ENCODE measurements at places on chromosomes 4 and X.

DNA sequence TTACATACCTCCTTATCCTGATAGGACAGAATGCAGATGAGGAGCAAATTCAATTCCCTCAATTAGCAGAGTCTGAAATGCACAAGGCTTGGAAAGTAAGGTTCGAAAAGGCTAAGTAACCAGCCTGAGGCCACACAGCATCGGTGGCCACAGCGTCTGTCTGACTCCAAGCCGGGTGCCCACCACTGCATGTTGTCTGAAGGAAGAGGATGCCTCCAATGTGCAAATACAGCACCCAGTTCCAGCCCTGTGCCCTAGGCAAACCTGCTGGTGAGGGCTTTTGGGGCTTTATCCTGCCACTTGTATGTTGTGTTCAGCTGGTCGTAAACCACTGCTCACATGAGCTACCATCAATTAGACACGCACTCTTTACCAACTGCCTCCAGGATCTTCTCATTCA, 48.6 kb upstream of the PPP2R2C start:
- no peak for DNase-seq

- DNase-seq: no peak
Measured at GRCh38 chr4:109298279-109299010, 4.0 kb downstream of the COL25A1 start.

GRCh38 chr4:108646706-108647105, 3.7 kb upstream of the OSTC start:
- DNase-seq: no peak

GRCh38 chrX:133676344-133677122, 261.2 kb upstream of the GPC4 start:
- no peak for DNase-seq

DNA sequence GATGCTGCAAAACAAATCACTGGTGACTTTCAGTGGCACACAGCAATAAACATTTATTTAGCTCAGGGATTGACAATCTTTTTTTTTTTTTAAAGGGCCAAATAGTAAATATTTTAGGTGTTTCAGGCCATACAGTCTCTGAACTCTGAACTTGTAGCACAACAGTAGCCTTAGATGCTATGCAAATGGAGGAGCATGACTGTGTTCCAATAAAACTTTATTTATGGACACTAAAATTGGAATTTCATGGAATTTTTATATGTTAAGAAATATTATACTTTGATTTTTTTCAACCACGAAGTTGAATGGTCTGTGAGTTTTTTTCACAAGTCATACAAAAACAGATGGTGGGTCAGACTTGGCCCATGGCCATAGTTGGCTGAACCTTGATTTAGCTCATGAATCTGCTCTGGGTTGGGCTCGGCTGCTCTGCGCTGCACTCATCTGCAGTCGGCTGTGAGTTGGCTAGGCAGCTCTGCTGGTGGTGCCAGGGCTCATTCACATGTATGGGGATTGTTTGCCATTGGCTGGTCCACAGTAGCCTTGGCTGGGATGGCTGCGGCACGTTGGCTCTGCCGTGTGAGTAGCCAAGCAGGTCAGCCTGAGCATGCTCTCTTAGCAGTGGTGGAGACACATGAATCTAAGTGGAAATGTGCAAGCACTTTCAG, 231.7 kb upstream of the PGRMC2 start:
- DNase-seq: no peak

DNA sequence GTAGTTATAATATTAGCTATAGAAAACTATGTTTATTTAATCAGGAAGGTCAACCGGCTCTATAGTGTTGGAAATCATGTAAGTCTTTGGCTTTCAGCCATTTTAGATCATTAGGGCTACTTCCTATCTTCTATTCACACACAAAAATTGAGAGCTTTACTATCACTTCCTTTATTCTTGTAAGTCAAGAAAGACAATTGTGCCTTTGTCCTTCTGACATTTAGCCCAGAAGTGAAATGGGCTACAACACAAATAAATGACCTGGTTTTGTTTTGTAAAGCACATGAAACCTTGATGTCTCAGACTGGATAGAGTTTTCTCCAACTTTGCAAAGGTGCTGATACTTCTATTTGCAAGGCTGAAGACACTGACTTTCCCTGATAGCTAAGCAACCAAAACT, 122.4 kb upstream of the ACSL4 start:
- DNase-seq: no peak

DNA sequence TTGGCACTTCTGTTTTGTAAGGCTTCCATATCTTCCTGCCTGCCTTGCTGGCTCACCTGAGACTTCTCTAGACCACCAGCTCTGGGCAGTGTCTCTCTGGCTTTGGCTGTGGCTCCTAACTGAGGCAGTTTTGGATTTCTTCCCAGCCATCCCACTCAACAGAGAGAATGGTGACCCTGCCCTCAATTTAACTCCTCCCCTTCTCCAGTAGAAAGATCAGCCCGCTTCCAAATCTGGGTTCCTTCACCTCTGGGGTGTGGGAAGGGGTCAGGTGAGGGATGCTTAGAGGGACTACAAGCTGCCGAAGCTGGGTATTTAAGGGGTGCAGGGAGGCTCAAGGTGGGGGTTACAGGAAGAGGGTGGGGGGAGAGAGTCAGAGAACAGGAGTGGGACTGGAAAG, 23.7 kb downstream of the NAP1L5 start:
- DNase-seq: no peak

- no peak for DNase-seq
Measured at GRCh38 chr4:65976287-65976686, 306.0 kb upstream of the EPHA5 start.

GRCh38 chr4:66160606-66161005, 490.3 kb upstream of the EPHA5 start:
- DNase-seq: no peak

DNA sequence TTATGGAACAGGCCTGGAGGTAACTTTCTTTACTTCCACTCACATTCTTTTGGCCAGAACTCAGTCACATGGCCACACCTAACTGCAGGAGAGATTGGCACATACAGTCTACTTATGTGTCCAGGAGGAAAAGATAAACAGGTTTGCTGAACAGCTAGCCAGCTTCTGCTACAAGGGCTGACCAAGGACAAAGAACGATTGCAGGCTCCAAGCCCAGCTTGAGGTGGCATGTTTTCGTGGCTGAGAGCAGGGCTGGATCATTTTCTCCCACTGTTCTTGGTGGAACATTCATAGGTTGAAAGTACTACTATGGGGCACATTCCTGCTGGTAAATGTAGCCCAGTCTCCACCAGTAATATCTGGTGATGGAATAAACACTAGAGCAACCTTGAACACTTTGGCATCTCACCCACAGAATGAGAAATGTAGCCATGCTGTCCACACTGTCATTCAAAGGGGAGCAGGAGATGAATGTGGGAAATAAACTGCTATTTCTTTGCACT, 28.2 kb downstream of the NHS start:
- no peak for DNase-seq

GRCh38 chrX:1164322-1165288, 47.8 kb downstream of the CRLF2 start:
- DNase-seq: no peak

DNA sequence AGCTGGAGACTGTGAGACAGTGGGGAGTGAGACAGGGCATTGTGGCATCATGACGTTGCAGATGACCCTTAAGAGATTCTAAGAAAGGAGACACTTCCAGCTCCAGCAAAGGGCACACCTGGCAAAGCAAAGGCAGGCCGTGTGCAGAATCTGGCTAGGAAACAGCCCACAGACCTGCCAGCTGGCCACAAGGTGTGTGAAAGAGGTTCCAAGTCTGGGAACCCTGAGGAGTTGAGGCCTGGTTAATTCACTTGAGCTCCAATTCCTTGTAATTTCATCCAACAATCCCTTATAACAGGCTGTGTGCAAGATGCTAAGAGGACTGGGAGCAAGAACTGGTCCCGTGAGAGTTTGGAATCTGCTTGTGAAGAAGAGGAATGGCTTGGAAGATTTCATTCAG, 72.8 kb upstream of the FAM9A start:
- DNase-seq: no peak
